ENCODE measurements at places on chromosomes 1 and 21.

DNA sequence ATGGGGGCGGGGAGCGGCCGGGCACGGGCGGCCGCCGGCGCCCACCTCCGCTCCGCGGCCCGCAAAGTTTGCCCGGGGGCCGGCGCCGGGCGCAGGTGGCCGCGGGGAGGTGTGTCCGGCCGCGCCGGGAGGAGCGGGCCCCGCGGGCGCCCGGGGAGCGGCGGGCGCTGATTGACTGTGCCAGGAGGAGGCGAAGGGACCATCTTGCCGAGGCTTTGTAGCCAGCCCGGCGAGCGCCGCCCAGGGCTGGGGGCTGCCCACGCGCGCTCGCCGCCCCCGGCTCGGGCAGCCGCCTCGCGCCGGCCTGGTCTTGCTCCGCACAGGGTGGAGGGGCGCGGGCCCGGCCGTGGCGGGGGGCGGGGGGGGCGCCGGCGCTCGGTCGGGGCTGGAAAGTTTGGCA is 432 bp downstream of the EPHB2 start:
- DNase-seq, result no peak

DNA sequence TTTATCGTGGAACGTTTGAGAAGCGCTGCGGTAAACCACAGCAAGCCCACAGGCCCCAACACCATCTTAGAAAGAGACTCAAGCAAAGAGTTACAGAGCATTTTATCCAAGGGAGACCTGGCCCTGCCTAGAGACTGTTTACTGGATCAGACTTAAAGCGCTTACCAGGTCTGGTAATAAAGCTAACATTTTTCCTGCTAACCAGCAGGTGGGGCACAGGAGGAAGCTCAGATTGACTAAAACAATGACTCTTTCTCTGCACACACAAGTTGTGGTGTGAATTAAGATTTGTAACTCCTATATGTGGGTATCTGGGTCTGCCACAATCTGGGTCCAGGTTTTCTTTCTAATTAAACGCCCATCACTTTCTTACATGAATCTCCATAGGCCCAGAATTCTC is 136.5 kb upstream of the ETS2 start:
- peak; percentile 28 for DNase-seq

GRCh38 chr1:40272653-40273213 is 14.7 kb downstream of the ZMPSTE24 start:
- DNase-seq, result no peak

DNA sequence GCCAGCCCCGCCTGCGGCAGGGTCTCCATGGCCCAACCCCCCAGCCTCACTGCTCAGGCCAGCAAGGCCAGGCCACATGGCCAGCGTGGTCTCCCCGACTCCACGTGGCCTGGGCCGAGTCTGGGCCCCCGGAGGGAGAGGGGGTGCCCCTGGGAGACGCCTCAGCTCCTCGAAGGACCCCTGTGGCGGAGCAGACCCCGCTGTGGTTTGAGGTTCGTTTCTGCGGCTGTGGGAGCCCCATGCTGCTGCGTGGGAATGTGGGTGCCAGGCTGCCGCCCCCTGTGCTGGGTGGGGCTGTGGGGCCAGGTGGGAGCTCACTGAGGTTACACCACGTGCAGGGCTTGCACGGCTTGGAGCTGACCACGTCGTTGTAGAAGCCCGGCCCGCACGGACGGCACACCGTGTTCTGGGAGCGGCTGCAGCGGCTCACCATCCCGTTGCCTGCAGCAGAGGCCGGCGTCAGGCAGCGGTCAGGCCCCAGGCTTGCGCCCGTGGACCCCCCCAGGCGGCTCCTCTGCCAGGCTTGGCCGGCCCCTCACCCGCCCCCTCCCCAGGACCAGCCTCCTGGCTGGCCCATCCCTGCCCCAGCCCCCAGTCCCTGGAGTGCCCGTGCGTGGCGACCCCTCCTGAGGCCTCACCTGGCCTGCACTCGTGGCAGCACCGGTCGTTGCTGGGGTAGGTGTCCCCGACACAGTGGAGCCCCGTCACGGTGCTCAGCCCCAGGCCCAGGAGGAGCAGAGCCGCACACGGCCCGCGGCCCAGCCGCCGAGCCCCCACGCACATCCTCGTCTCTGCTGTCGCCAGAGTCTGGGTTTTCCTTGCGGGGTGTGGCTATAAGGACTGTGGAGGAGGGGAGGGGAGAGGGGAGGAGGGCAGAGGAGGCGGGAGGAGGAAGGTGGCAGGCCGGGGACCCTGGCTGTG is at the start of gene TNFRSF4:
TSS of gene TNFRSF4 (minus strand) at position 809 of the 921 bp plus-strand sequence. CDS start at position 783, 26 bp downstream.
- DNase-seq, result no peak

DNA sequence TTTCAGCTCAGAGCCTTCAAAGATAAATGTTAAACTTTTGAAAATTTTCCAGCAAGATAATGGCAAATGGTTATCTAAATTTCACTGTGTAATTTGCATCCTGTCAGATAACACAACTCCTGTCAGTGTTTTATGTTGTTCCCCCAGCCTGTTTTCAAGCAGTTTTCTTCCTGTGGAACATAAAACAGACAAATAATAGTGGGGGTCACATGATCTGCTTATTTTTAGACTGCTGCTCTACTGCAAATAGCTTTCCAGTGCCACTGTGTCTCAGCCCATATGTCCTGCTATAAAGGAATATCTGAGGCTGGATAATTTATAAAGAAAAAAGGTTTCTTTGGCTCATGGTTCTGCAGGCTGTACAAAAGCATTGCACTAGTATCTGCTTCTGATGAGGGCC is 32.2 kb downstream of the FMO3 start:
- no peak for DNase-seq

- peak; percentile 54 for DNase-seq
Measured at GRCh38 chr1:19737104-19737825, 62.5 kb downstream of the TMCO4 start.

DNA sequence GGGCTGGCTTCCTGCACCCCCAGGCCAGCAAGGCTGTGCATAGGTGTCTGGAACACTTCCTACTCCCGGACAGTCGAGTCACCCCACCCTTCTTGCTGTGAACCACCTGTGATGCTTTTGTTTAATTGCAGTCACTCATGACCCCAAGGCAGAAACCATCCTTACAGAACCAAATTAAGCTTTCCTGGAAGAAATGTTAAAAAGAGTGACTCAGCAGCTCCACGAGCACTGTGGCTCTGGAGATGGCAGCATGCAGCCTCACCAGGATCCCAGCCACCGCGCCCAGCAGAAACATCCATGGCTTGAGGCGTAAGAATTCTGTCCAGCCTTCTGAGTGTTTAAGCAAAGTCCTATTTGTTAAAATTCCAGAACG is 28.8 kb downstream of the SNAP47 start:
- peak; percentile 52 for DNase-seq

DNA sequence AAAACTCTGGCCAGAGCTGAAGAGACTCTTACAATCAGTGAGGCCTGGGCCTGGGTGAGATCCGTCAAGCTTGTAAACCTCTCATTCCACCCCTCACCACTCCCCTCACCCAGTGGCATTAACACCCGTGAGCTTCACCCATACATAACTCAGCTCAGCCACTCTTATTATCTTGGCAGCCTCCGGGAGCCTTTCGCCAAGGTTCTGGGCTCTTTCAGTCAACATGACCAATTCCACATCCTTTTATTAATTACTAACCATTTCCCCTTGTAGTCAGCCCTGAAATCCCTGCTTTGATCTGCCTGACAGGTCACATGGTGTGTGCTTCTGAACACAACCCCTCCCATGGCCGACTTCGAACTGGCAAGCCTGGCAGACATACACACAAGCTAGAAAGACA is 134.8 kb downstream of the SETD4 start:
- DNase-seq, result peak; percentile 14

GRCh38 chr1:212822956-212823355 is 24.5 kb downstream of the SPATA45 start:
- no peak for DNase-seq

DNA sequence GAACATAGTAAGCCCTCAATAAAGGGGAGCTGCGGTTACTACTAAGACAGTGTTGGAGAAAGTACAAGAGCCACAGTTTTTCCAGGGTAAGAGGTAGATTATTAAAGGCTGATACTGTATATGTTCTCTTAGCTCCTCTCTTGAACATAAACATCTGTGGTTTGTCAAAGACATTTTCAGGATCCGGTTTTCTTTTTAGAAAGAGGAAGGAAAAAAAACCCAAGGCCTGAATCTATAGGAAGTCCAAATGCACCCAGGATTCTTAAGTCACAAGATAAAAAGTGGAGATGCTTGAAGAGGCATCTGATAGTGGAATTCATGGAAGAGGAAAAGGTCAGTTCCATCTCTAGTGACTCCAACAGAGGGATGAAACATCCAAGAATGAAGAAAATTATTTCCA is 24.6 kb upstream of the SLC45A3 start:
- no peak for DNase-seq

DNA sequence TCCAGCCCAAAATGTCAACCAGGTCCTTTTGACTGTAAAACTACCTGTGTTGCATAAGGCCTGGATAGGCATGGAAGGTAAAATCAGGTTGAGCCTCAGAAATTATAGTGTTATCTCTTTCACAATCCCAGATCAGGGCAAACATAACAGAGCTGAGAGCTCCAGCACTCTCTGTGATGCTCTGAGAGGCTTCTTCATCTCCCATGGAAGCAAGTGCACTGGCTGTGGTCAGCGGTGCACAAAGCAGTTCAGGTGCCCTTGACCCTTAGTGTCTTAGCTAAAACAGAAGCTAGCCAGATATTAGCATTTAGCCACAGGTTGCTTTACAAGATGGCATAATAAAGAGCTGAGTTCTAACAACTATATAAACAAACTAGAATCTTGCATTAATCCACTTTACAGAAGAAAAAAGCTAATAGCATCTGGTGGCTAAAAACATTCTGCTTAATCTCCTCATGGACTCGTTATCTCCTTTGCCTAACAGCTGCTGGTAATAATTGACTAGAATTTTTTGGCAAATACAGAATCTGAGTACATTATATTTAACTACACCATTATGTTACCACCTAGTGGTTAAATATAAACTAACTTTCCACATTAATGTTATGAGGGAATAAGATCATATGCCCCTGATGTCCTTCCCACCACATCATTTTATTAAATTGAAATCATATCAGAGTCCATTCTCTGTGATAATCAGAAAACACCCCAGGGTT is 25.6 kb upstream of the POGK start:
- no peak for DNase-seq

GRCh38 chr1:12697397-12697796 is 18.5 kb upstream of the AADACL3 start:
- peak; percentile 41 for DNase-seq

GRCh38 chr1:24928689-24929397 is 1.2 kb downstream of the RUNX3 start:
- DNase-seq, result peak; percentile 39

GRCh38 chr1:182080955-182081582 is 19.6 kb upstream of the ZNF648 start:
- peak; percentile 31 for DNase-seq

- no peak for DNase-seq
Measured at GRCh38 chr1:16393570-16394521, 26.8 kb downstream of the SZRD1 start.

DNA sequence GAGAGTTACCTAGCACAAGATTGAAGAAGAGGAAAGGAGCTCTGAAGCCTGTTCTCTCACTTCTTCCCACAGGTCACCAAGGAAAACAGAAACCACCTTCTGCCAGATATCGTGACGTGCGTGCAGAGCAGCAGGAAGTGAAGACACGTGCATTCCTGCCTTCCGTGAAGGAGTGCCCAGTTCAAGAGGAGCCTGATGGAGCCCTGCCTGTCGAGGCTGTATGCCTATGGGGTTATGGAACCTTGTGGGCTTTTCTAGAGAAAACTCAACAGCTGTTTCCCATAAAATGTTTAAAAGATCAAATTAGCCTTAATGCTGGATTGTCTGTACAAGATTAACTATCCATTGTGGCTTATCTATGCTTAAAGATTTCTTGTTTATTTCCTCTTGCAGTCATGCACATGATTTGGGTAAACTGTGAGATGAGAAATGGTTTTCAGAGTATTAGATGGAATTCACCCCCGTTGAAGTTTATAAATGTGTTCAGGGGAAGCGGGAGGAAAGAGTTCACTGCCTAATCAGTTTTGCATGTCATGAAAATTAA is 27.8 kb downstream of the NTPCR start:
- DNase-seq, result no peak
